ENCODE measurements at places on chromosomes 13 and 19.

DNA sequence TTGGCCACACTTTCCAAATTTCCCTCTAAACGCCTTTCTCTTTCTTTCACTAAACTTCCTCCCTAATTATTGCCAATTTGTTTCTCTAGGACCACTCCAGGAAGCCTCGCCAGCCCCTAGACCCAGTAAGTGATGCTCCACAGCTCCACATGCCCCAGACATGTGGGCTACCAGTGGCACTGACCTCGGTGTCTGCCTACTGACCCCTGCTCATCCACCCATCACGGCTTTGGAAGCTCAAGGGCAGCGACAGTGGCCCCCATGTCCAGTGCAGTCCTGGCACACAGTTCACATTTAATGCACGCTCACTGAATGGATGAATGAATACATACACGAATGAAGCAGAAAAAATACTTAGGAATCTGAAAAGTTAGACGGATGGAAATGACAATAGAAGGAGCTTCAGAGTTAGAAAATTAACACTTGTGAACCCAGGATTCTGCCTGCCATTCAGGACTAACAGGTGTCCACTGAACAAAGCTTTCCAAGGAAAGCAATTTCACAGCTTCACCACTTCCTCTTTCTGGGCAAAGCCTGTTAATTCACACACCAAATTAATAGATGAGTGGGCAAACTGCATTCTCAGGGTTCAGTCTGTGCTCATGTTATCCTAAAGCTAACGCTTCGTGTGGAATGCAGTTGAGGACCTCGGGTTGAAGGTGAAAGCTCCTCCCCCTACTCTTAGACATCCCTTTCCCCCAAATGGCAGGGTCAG lies 50.9 kb downstream of the CCDC70 start:
- H3K36me3 ChIP-seq: no peaks in the 10 kb centered on the region
- no peaks in the 10 kb centered on the region for H3K4me1 ChIP-seq
- H3K27me3 ChIP-seq: no peaks in the 10 kb centered on the region
- H3K27ac ChIP-seq: no peak overlapping the region
- no peak overlapping the region for H3K4me3 ChIP-seq

DNA sequence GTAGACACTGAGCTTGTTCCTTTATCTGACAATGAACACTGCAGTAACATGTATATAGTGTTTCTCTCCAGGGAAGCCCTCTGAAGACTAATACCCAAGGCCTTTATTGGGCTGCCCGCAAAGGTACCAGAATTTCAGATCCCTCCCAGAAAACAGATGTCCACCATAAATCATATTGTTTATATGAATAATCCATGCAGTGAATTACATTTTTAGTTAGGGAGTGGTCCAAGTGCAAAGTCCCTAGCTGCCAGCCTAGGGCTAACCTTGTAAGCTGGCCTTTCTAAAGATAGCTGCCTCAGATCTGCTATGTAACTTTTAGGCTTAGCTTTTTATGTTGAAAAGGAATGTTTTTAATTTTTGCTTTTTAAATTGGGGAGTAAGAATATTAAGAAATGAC lies 44.7 kb downstream of the TDRD3 start:
- H3K4me1 ChIP-seq: no peaks in the 10 kb centered on the region
- H3K27me3 ChIP-seq: no peaks in the 10 kb centered on the region
- DNase-seq: no peak
- no peak overlapping the region for H3K27ac ChIP-seq

GRCh38 chr13:24276306-24276705 lies 33.1 kb upstream of the C1QTNF9 start:
- peaks cover 18% of the 10 kb centered on the region for H3K4me1 ChIP-seq
- H3K27ac ChIP-seq: no peak overlapping the region
- no peak overlapping the region for H3K4me3 ChIP-seq
- no peaks in the 10 kb centered on the region for H3K27me3 ChIP-seq

DNA sequence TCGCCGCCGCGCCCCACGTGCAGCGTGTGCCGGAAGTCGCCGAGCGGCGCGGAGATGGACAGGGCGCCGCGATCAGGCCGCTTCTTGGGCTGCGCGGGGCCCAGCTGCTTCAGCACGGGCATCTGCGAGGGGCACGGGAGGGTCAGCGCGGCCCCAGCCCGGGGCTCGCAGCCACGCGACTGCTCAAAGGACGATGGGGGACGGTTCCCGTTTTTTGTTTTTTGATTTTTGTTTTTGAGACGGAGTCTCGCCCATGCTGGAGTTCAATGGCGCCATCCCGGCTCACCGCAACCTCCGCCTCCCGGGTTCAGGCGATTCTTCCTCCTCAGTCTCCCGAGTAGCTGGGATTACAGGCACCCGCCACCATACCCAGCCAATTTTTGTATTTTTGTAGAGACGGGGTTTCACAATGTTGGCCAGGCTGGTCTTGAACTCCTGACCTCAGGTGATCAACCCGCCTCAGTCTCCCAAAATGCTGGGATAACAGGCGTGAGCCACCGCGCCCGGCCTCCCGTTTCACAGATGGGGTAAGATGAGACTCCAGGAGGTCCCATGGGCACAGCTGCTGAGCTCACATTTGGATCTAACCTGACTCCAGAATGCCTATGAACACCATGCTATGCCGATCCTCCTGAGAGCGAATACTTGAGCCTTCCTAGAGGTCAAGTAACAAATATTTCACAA lies 2.0 kb upstream of the LENG9 start:
- DNase-seq: no peak
- no peak overlapping the region for H3K27ac ChIP-seq
- H3K4me1 ChIP-seq: peaks cover 9% of the 10 kb centered on the region
- H3K4me3 ChIP-seq: no peak overlapping the region
- H3K27me3 ChIP-seq: no peaks in the 10 kb centered on the region

GRCh38 chr19:9735986-9736385 lies 32.6 kb downstream of the ZNF846 start:
- H3K4me1 ChIP-seq: peaks cover 8% of the 10 kb centered on the region
- no peaks in the 10 kb centered on the region for H3K27me3 ChIP-seq
- no peak overlapping the region for H3K4me3 ChIP-seq

DNA sequence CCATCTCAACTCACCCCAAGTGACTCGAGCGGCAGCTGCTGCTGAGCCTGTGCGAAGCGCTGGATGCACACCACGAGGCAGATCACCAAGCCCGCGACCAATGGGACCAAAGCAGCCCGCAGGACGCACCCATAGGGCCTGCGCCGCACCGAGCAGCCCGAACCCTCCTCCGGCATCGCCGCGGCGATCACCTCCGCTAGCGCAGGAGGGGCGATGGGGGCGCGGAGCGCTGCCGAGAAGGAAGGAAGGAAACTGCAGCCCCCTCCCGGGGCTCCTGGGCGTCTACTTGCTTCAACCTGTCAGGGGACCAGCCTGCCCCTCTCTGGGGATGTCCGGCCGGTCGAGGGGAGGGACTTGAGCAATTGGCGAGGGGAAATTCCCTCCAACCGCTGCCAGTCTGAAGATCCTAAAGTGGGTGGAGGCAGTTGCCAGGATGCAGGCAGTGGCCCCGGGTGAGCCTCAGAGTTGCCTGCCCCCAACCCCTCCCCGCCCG lies at the start of gene CD70:
TSS of gene CD70 (minus strand) at position 324 of the 493 bp plus-strand sequence. CDS start at position 176, 148 bp downstream.
- peak within 1 kb of the TSS; percentile 51 for H3K4me3 ChIP-seq
- no peak for DNase-seq
- peaks cover 10% of the 10 kb centered on the region for H3K4me1 ChIP-seq
- H3K27me3 ChIP-seq: peaks cover 6% of the 10 kb centered on the region

Measured in thoracic aorta (tissue), 2 donors.